Hematopoietic multipotent progenitor cell treated with erythropoietin and hydrocortisone succinate and interleukin-3 and kit ligand, for 4 days (in vitro differentiated cells): ENCODE measurements at places on chromosomes 1 and 21.

GRCh38 chr1:230077011-230077410 lies 10.0 kb downstream of the GALNT2 start:
- no peak for DNase-seq

DNA sequence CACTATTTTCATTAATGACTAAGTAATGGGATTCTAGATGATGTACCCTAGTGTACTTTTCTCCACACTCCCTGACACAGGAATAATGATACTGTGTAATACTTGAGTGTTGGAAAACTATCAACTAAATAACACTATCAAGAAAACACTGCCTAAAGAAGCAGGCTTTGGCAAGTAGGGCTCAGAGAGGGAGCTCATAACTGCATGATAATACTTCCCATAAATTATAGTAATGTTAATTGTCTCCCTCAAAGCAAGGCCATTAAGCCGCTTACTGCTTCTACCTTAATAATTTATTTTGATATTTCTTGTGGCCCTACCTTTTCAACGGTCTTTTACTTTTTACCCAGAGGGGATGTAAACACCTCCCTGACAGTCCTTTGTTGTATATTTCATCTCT lies 69.0 kb downstream of the SAMSN1 start:
- no peak for DNase-seq

- DNase-seq: no peak
Observed at GRCh38 chr1:111604931-111605330, 14.7 kb upstream of the RAP1A start.

DNA sequence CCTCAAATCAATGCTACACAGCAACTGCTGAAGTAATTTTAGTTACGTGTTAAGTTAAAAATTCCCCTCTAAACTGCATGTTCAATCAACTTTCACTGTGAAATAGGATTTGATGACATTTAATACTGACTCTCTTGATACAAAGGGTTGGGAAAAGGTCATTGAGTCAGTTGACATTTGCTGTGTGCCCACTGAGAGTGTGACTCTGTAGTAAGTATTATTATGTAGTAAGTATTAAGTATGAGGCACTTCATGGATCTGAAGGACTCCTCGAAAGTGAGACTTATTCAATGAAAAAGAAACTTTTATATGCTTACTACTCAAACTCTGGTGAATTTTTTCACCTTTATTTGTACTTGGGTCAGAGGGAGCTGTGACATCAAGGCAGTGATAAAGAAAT lies 83.1 kb upstream of the S1PR1 start:
- no peak for DNase-seq

DNA sequence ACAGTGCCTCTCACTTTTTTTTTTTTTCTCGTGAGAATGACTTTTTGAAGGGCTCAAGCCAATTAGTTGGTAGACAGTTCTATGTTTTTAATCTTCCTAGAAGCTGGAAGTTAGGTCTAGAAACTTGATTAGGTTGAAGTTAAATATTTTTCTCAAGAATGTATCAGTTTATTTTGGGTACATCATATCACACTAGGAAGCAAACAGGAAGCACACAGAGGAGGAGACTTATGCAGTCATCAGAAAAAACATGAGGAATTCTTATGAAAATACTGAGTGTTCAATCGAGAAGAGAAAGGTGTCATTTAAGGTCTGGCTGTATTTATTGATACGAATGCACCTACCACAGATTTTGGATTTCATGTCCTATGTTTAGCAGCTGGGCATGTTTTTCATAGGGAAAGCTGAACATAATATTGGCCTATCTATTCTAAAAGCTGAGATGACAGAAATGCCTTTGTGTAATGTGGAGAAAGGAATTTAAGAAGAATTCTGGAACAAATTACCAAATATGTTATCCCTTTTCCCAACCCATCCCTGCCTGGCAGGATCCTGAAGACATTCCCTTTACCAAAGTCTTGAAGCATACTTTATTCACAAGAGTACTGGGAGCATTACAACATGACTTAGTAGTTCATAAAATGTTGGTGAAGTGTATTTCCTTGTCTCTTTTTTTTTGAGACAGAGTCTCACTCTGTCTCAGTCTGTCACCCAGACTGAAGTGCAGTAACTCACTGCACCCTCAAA lies 17.5 kb upstream of the ZFP69B start:
- DNase-seq: no peak

- no peak for DNase-seq
Observed at GRCh38 chr1:1318131-1318652, 6.3 kb downstream of the INTS11 start.

DNA sequence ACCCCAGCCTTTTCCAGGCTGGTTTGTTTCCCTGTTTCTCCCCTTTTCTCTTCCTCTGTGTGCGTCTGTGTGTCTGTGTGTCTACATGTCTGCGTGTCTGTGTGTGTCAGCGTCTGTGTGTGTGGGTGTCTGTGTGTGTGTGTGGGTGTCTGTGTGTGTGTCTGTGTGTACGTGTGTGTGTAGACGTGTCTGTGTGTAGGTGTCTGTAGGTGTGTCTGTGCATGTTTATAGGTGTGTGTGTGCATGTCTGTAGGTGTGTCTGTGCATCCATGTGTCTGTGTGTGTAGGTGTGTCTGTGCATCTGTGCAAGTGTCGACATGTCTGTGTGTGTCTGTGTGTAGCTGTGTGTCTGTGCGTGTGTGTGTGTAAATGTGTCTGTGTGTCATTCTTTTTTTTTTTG lies 3.3 kb downstream of the TTLL10 start:
- DNase-seq: no peak

- peak; percentile 86 for DNase-seq
Observed at GRCh38 chr1:171841050-171841910, at the start of gene DNM3. Gene DNM3, plus strand, starts transcription at chr1:171841498. Its CDS starts 159 bp downstream, at chr1:171841657.

- DNase-seq: no peak
Observed at GRCh38 chr1:107436552-107437241, 295.9 kb downstream of the NTNG1 start.

DNA sequence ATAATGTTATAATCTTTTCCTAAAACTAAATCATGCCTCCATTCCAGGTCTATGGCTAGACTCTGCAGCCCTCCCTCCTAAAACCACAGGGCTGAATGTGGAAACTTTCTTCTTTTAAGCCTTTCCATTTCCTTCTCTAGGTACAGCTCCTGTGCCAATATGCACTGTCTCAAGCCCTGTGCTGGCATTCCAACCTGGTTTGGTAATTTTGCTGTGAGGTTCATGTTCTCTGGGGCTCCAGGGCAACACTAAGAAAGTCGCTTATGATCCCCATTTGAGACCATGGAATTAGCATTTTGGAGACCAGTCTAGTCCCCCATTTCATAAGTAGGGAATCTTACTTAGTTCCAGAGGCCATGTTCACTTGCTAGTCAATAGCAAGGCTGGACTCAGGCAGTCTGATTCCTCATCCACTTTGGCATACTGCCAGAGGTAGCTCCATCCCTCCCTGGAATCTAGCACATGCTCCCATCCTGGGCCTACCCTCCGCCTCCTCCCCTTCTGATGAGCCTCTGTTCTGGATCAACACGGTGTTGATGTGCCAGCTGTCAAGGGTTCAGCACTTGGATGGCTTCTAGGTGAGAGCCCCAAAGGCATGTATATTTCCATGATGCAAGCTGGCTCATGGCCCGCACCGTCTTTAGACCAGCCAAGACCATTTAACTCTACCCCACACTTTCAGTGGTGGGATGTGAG lies 36.5 kb downstream of the ZMYND12 start:
- DNase-seq: no peak

- no peak for DNase-seq
Observed at GRCh38 chr1:3902571-3903091, 2.6 kb upstream of the C1orf174 start.

GRCh38 chr1:176466514-176466913 lies 3.5 kb downstream of the PAPPA2 start:
- peak; percentile 6 for DNase-seq

DNA sequence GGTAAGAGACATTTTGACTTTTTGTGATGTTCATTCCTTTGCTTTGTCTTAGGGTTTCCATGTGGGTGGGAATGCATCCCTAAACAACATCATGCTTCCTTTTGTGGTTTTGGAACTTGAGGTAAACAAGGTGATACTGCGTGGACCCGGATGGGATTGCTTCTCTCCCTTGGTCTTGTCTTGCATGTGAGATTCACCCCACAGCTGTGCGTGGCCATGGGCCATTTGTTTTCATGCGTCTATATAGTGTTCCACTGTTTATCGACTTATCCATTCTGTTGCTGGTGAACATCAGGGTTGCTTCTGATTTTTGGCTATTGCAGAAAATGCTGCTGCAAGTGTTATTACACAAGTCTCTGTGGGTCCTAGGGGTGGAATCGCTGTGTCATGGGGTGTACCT lies 21.1 kb downstream of the CRYAA start:
- DNase-seq: no peak

GRCh38 chr21:43269440-43269839 lies 100.6 kb downstream of the CRYAA start:
- peak; percentile 59 for DNase-seq

DNA sequence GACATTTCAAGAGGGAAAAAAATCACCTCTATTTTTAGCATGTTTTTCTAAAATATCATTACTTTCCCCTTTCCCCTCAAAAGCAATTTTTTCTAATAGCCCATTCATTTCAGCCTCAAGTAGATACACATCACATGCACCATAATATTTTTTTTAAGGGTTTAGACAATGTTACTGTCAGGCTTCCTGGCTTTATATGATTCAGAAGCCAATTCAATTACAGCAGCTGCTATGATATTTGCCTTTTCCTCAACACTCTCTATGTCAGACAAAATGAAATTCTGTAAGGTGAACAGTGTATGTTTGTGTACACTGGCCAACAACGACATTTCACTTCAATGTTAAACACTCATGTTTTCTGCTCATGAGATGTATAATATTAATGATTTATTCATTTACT lies 46.5 kb downstream of the OMA1 start:
- no peak for DNase-seq

DNA sequence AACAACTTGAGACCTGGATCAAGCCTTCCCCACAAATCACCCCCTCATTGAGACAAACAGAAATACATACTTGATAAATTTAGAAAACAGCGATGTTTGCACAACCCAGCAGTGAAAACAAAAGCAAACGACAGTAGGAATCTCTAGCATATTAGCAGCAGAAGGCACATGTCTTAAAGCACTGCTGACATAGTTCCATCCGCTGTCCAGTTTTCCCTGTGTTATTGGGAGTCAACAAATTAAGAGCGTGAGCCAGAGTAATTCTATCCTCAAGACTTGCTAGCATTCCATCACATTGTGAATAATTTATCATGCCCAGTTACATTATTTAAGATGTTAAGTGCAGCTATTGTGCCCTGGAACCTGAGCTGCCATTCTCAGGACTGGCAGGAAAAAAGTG lies 55.3 kb downstream of the IGSF5 start:
- DNase-seq: no peak

DNA sequence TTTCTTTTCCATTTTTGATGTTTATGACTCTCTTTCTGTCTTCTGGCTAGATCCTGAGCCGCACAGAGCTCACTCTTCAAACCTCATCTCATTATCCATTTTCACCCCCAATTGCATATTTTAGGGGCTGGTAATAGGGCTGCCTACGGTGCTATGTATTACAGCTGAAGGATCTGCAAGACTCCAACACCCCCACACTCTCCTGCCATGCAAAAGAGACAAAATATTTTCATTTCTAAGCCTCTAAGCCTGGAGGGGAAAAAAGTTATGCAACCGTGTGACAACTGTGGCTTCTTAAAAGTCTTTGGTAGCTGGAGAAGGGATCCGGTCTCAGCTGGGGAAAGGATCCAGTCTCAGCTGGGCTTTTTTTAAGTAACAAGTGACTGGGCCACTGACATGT lies 311.6 kb downstream of the NPHP4 start:
- DNase-seq: no peak

DNA sequence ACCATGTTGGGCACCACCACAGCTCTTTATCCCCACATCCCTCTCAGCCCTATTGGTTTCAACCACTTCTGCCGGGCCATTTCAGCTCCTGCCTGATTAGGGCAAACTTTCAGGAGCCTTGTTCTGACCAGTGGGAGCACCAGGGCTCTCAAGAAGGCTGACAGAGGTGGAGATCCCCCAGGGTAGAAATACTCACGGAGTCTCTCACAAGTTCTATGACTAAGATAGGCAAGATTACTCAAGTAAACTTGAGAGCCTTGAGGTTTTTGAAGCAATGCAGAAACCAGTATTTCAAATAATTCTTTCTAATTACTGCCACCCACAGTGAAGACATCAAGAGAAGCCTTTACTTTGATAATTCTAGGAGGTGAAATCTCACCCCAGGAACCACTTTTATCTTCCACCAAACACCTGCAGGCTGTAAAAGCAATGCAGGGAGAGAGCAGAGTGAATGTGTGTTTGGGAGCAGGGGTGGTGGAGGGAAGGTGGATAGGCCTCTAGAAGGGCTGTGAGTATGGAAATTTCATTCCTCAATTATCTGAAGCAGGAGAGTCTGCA lies 6.6 kb upstream of the PTCH2 start:
- DNase-seq: no peak

- DNase-seq: no peak
Observed at GRCh38 chr1:98203466-98203865, 282.6 kb upstream of the DPYD start.

GRCh38 chr1:203556047-203556851 lies 62.3 kb downstream of the OPTC start:
- DNase-seq: no peak

DNA sequence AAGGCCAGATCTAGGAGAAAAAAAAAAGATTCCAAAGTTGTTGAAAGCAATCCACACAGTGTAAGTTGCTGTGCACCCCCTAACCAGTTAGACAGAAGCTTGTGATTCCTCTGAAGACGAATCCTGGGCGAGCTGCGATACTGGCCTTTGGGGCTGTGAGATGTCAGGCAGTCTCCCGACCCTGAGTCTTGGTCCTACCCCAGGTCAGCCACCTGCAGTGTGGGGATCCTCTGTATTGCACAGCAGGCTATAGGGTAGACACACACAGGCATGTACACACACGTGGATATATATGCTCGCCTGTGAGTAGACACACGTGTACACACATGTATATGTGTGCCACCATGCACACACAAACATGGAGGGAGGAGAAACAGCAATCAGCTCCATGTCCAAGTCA lies 12.9 kb downstream of the ACTRT2 start:
- DNase-seq: no peak

GRCh38 chr1:81929106-81929505 lies 128.4 kb downstream of the ADGRL2 start:
- DNase-seq: no peak

DNA sequence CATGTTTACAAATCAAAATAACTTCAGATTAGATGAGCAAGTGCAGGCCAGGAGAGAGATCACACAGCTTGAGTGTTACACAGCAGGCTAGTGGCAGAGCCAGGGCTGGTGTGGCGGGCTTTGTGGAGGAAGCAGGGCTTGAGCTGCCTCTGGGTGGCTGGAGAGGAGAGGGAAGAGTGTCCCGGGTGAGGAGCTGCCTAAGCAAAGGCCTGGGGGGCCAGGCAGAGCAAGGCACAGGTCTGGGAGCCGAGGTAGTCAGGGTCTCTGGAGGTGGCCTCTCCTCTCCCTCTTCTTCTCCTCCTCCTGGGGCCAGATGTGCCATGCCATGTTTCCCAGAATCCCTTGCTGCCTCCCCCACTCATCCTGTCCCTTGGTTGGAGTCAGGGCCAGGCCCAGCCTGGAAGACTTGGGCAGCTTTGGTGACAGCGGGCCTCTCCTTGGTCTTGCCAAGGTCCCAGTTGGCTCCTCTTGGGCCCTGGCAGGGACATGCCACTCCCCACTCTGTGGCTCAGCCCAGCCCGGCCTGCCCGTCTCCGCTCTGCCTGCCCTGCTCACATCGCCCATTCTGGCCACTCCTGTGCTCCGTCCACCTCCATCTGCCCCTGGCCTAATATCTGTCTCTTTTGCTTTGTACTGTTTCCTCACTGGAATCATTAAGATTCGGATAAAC lies 70.3 kb downstream of the PTPRU start:
- DNase-seq: no peak
